NCI-H1417 (cell line): ENCODE measurements at places on chromosomes 13 and 19.

DNA sequence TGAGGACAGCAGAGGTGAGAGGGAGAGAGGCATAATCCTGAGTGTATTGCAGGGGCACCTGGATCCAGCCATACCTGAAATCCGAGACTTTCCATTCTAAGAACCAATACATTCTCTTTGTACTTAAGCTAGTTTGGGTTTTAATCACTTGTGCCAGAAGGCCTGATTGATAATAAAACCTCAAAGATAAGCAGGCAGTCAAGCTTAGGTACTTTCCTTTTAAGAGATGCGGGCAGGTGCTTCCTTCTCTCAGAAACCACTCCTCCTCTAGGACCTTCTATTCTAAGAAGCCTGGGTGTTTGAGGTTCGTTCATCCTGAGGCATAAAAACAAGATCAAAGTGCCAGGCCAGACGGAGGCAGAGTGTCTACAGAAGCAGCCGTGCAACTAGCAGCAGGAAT, 22.2 kb downstream of the FAM187B start:
- no peak for DNase-seq

GRCh38 chr13:44336934-44337333, 36.7 kb upstream of the SERP2 start:
- DNase-seq, result no peak

DNA sequence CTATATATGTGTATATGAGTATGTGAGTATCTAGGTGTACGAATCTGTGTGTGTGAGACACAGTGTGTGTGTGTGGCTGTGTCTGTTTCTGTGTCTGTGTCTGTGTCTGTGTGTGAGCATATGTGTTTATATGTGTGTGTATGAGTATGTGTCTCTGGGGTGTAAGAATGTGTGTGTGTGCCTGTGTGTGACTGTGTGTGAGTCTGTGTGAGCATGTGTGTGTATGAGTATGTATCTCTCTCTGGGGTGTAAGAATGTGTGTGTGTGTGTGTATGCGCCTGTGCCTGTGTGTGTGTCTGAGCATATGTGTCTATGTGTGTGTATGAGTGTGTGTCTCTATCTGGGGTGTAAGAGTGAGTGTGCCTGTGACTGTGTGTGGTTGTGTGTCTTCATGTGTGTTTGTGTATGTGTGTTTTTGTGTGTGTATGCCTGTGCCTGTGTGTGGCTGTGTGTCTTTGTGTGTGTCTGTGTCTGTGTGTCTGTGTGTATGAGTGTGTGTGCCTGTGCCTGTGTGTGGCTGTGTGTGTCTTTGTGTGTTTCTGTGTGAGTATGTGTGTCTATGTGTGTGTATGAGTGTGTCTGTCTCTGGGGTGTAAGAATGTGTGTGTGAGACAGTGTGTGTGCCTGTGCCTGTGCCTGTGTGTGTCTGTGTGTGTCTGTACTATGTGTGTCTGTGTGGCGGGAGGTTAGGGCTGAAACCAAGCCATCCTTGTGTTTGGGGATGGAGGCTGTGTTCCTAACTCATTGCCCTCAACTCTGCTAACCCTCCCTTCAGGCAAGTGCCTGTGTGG, 11.2 kb downstream of the AXL start:
- no peak for DNase-seq

DNA sequence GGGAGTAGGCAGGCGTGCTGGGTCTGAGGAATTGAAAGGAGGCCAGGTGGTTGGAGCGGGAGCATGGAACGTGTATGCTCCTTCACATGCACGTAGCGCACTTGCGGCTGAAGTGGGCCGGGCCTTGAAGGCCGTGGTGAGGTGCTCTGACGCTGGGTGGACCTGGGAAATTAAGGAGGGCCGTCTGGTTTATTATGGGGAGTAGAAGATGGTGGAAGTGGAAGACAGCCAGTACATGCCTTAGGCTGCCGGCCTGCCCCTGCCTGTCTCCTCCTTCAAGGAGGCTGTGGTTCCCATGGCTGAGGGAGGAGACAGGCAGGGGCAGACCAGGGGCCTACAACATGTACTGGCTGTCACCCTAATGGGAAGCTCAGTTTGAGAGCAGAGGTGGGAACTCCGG, 23.9 kb downstream of the GATAD2A start:
- DNase-seq, result no peak
